ENCODE measurements at places on chromosomes 1 and 21.

DNA sequence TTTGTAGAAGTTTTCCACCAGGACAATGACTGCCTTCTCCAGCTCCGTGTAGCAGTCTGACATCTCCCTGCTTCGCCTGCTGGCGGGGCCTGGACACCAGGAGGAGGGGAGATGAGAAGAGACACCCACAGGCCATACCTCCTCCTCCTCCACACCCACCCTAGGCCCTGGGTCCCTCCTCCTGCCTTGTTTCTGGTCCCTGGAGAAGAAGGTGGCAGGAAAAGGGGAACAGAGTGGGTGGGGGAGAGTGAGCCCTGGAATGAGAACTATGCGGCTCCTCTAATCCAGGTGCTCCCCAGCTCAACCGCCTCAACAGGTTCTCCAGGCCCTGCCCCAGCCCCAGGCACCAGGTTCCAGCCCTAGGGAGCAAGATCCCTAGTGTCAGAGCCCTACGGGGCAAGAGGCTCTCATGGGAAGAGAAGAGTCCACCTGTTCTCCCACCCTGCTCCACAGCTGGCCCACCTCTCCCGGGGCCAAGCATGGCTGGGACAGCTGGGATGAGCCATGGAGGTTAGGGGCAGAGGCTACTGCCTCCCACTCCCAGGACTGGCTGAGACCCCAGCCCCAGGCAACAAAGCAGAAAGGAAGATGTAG, 4.8 kb downstream of the S100A16 start:
- no peak for DNase-seq

GRCh38 chr21:46667741-46668380, 32.4 kb downstream of the PRMT2 start:
- DNase-seq, result no peak

GRCh38 chr1:185672719-185673360, 61.4 kb upstream of the HMCN1 start:
- DNase-seq, result no peak

DNA sequence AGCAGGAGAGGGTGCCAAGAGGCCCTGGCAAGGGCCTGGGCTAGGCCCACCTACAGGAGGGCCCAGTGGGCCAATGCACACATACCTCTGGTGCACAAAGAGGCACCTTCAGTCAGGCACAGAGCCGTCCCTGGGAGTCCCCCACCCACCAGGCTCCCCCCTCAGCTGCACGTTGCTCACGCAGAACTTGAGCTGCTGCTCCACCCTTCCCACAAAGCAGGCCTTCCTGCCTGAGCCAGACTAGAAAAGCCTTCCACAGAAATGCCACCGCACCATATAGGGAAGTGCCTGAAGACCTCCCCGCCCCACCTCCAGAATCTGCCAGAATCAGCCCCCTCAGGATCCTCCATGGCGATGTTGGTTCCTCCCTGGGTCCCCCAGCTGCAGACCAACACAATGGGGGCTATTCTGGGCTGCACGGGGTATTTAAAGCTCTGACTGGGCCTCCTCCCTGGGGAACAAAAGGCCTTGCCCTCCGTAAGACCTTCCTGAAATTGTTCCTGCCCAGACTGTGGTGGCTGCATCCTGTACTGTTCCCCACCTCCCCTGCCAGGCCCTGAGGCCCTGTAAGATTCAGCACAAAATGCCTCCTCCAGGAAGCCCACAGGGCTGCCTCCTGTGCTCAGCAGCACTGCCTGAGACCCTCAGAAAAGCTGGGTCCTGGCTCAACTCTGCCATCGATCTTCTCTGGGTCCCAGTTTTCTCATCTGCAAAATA, 27.2 kb downstream of the HSPG2 start:
- peak; percentile 54 for DNase-seq

DNA sequence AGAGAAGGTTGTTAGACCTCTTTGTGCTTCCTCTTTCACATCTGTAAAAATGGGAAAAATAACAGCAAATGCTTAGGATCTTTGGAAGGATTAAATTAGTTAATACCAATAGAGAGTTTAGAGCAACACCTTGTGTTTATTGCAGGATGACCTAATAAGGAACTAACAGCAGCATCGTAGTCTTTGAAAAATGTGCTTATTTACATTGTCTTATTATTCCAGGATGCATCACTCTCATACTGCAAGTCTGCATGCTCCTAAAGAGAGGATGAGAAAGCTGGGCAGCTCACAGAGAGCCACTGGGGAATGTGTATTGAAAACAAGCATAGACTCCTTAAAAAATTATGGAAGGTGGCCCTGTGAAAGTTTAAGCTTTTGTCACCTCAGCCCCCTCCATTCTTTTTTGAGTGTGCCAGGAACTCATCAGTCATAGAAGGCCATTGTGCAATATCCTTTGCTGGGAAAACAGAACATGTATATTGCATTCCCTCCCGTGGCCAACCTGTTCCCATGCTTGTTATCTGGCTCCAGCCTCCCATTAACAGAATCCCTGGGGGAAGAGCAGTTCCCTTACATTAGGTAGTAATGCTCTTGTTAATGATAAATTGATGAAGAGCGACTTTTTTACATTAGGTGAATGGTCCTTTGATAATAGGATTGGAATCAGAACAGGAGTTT, 180.7 kb downstream of the ZNF326 start:
- DNase-seq, result no peak

DNA sequence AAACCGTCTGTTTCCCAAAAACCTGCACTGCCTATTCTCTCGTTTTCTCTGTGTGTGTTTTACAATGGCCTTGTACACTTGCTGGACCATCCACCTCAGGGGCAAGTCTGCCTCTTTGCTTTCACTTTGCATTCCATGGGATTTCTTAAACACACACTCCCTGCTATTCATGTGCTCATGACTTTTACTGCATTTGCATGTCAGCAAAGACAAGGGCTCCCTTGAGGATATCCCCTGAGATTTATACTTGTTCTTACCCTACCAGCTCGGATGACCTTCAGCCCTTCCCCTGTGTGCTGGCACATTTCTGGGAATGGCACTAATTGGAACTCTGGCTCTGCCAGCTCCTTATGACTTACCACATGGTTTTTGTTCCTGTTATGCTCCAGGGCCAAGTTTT, 386.9 kb downstream of the AMY1C start:
- no peak for DNase-seq

GRCh38 chr1:27726173-27727044, 648 bp downstream of the FAM76A start:
- peak; percentile 22 for DNase-seq

DNA sequence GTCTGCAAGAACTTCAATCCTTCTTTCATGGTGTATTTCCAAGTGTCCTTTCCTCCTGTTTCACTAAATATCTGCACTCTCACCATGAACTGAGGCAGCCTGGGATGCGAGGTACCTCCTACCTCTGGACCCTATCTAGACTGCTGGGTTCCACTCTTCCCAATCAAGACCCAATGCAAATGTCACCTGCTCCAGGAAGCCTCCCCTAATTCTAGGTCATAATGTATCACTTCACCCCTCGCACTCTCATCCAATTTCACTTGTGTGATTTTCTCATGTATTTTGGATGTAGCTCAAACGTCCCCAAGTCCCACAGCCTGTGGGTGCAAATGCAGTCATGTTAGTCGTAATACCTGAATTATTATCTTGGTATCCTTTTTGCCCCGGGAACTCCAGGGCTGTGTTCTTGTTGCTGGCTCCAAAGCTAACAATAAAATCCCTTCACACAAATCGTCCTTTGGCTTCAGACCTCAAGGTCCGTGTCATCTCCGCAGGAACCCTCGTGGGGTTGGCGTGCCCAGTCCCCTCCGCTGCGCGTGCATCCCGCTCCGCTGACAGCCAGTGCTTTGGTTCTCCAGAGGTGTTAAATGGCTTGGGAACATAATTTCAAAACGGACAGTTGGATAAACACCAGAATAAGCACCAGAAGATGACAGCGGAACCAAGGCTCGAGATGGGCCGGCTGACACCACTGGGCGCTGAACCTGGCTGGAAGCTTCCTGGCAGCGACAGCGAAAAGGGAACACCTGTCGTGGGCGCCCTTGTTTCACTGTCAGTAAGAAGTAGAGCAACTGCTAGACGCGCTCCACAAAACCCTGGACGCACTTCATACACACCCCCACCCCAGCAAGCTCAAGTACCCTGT, 1.0 kb upstream of the BACH1 start:
- no peak for DNase-seq

DNA sequence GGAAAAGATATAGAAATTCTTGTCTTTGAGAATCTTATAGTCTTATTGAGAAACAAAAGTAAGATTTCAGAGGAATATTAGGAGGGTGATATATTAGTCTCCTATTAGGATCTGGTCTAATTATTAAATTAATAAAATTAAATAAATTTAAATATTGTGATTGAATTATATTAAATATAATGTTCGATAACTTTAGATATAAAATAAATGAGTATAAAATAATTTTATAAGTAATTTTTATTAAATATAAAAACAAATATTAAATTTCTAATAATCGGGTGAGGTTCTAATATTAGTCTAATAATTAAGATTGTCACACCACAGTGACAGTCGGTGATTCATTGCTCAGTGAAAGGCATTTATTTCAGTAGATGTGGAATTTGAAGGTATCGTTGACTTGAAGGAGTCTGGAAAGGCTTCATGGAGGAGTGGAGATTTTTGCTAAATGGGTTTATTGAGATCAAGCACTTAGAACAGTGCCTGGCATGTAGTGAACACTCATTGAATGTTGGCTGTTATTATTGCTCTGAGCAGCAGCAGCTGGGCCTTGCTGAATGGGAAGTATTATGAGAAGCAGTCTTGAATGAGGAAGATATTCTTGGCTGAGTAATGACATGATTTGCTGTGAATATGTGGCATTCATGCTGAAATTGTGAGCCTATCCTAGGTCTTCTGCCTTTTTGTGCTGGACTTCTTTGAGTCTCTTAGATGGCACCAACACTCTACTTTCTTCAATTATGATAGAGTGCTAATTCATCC, 74.6 kb downstream of the USP25 start:
- DNase-seq, result no peak

GRCh38 chr21:30942192-30942591, 60.8 kb upstream of the KRTAP11-1 start:
- no peak for DNase-seq

DNA sequence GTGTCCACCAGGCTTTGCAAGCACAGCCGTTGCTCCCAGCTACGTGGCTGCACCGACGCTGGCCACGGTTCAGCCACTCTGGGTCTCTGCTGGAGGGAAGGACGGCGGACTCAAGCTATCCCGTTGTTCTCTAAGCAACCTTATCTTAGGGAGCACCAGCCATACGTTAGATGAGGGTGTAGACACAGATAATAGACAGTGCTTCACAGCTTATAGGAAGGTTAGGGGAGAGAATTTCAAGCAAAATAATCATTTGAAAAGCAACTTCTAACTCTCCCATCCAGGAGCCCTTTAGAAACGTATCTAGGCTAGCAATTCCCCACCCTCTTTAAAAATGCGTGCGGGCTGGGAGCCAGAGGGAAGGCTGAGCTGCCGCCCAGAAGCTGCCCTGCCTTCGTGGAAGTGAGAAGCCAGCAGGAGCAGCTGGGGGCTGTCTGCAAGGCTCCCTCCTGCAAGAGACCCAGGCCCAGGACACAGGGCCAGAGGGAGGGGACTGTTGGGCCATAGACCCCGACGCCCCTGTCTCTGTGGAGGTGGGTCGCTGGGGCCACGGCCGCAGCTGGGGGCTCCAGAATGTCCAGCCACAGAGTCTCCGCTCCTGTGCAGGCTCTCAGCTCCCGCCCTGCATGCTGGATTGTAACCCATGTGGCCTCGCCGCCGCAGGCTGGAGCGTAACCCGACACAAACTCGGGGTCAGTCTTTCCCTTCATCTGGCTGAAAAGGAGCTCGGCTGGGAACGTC, 31.2 kb upstream of the COL6A2 start:
- DNase-seq, result no peak

- DNase-seq, result no peak
These were observed 8.4 kb downstream of the PDE9A start for GRCh38 chr21:42661688-42662429.

GRCh38 chr1:21547876-21548275, 38.7 kb downstream of the ALPL start:
- no peak for DNase-seq

DNA sequence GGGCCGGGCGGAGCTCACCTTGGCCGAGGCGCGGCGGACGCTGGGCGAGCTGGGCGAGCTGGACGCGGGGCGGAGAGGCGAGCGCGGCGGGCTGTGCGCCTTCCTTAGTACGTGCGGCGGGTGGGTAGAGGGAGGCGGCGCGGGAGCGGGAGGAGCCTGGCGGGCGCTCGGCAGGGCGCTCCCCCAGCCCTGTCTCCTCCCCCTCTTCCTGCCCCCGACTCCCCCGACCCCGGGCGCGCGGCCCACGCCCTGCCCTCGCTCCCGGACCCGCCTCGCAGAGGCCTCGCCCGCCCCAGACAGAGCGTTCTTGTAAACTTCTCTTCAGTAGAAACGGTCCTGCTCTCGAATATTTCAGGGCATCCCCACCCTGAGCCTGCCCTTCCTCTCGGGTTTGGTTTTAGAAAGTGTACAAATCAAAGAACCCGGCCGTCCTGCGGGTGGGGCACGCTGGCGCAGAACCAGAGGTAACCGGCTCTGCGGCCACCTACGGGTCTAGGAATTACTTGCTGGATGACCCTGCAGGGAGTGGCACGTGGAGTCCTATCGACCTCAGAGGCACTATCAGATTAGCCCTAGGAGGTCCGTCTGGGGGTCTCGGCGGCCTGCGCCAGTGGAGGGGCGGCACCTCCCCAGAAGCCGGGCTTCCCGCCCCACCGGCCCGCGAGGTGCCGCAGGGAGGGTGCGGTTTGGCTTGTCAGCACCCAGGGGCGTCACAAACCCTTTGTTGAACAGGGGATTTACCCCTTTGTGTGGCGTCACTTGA, at the start of gene S100A10:
S100A10 (minus strand) TSS at position 126 of the 763 bp plus-strand sequence. CDS start 7,629 bp downstream, outside the sequence.
- DNase-seq, result peak; percentile 69

GRCh38 chr1:110158261-110158660, 8.0 kb downstream of the SLC6A17 start:
- DNase-seq, result no peak

DNA sequence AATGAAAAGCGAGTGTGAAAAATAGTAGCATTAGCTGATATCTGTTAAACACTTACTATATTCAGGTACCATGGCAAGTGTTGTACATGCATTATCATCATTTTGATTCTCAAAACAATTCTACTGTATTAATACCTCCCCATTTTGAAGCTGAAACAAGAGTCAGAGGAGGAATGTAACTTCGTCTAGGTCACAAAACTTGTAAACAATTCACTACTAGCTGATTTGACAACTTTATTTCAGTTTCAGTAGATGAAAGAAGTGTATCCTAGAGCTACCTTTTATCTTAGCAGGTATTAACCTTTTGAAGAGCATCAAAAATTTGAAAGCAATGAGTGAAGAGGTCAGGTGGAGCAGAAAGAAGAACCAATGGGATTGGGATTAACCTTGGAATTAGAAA, 1.6 kb downstream of the CD84 start:
- no peak for DNase-seq

DNA sequence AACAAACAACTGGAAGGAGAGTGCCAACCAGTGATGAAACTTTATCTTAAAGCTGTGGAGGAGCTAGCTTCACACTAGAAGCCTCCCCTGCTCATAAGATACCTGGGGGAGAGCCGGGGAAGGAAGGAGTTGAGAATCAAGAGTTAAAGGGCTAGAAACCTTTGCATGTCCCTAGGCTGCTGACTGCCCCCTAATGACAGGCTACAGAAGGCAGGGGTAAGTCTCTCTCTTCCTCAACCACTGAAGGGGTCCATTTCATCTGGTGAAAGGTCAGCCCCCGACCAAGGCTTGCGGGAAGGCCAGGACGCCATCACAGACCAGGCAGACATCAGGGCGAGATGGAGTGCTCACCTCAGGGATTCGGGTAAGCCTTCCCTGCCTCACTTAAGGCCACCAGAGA, 65.6 kb upstream of the GRHL3 start:
- no peak for DNase-seq

- DNase-seq, result no peak
These were observed 34.3 kb downstream of the SLC35D1 start for GRCh38 chr1:67019600-67020136.

- no peak for DNase-seq
These were observed at the start of gene AGBL4 for GRCh38 chr1:50023292-50024159. TSS of gene AGBL4 (minus strand) at chr1:50023954.

GRCh38 chr1:12196641-12197482, 30.1 kb downstream of the TNFRSF1B start:
- DNase-seq, result no peak
